Activated CD4-positive, alpha-beta T cell treated with anti-CD3 and anti-CD28 coated beads for 24 hours (primary cell): ENCODE measurements at places on chromosomes 7 and 10.

- DNase-seq, result no peak
These were observed 104.3 kb downstream of the GFRA1 start for GRCh38 chr10:116168745-116169144.

DNA sequence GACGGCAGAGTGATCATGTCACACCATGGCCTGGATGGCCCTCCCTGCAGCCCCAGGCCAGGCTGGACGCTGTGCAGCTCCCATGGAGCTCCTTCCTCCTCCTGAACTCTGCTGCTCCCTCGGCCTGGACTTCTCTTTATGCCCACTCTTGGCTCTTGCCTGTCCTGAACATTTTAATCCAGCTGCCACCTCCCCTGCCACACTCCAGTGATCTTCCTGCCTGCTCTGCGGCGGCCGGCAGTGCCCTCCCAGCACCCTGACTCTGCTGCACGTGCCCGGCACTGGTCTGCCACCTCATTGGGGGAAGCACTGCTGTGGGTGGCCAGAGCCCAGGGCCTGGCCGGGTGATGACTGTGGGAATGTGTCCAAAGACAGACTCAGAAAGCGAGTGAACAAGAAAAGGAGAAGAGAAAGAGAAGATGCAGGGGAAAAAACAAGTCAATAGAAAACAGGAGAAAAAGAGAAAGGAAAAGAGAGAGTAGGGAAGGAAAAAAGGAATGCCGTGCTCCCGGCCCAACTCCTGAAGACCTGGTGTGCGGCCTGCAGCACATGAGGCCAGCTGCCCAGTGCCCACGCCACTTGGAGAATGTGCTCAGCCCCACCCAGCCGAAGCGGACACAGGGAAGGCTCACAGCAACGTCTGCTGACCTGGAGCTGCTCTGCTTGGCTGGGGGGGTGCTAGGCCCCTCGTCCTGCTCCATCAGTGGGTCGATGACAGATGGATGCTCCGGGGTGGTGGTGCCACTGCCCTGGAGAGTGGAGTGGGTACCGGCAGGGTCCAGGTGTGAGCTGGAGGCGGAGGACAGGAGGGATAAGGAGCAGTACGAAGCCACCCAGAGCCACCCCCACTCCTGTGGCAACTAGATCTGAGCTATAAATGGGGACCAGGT is 115.9 kb downstream of the DLG5 start:
- no peak for DNase-seq

DNA sequence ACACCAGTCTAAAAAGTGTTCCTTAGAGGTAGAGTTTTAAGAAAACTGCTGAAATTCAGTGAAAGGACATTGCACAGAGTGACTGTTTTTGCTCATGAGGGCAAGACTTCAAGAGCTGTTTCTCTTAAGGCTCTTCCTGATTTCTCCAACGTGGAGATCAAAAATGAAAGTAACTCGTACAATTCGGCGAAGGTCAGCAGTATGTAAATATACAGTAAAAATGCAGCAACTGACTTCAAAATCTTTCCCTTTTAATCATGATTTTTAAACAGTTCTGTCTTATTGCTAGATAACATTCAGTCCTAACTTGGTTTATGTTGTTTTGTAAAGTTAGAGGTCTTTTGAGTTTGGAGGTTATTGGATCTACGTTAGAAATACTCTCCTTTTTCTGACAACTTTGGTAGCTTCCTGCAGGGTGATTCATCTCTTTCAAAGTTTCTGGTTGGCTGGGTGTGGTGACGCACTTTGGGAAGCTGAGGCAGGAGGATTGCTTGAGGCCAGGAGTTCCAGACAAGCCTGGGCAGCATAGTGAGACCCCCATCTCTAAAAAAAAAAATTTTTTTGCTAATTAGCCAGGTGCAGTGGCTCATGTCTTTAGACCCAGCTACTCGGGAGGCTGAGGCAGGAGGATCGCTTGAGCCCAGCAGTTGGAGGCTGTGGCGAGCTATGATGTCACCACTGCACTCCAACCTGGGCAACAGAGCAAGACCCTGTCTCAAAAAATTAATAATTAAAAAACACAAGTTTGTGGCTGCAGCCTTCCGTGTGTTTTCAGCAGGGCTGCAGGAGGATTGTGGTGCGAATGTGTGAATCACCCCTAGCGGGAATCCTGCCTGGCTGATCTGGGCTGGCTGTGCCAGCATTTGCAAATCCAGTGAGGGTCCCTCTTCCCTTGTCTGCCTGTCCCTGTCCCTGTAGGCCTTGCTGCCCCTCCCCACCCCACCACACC is 29.2 kb upstream of the AP5Z1 start:
- no peak for DNase-seq

GRCh38 chr10:34780818-34781380 is 34.2 kb downstream of the PARD3 start:
- no peak for DNase-seq

- DNase-seq, result no peak
These were observed 477.9 kb upstream of the ANKRD30A start for GRCh38 chr10:36647540-36647939.

DNA sequence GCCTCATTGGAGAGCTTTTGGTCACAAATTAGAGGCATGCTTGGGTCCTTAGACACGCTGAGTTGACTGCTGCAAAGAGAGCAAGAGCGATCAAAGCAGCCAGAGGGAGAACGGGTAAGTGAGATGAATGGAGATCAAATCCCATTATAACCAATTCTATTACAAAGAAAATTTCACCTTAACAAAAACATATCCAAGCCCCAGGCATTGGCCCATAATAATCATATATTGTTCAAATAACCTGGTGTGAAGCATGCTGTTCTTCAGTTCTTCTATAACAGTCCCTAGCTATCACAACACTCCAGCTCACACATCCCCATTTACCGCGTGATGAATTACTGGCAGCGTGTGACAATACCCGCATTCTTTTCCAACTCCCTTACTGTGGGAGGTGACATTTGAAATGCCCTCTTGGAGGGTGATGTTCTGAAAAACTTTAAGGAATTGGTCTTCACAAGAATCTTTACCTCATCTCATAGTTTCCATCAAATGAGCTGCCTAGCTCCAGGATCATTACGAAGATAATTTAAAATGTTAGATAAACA is 156.1 kb upstream of the PLXNA4 start:
- DNase-seq, result no peak

DNA sequence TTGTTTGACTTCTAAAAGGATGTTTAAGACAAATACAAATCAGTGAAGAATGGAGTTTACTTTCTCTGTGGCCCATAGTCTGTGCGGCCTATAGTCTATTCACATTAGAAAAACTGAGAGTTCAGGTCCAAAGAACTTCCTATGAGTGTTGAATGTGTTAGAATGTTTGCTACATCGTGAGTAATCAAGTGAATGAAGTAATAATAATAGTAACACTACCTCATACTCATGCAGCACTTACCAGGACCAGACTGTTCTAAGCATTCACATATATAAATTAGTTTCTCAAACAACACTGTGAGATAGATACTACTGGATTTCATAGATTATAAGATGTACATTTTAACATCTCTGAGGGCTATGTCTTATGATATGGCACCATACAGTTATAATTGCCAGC is 70.4 kb downstream of the RALA start:
- no peak for DNase-seq

DNA sequence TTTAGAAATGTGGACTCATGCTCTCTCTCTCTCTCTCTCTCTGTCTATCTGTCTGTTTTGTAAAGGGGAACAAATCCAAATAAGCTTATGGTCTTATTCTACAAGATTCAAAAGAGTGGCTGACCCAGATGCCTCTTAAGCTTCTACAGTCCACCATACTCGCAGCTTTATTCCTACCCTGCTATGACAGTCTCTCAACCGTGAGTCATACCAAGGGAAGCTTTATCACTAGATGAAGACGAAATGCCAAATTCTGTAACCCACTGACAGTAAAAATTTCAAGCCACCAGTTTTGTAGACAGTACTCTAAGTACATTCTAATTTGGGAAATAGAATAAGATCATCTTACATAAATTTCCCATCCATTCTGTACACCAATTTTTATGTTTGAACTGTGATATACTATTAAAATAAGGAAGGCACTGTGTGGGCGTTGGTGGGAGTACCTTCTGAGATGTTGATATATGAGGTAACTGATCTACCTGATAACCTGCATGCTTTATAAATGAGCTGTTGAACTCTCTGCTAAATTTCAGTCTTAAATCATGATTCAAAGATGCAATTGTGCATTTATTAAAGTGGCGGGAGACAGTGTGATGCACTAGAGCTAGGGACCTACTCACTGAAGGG is 153.2 kb downstream of the KLF6 start:
- no peak for DNase-seq

DNA sequence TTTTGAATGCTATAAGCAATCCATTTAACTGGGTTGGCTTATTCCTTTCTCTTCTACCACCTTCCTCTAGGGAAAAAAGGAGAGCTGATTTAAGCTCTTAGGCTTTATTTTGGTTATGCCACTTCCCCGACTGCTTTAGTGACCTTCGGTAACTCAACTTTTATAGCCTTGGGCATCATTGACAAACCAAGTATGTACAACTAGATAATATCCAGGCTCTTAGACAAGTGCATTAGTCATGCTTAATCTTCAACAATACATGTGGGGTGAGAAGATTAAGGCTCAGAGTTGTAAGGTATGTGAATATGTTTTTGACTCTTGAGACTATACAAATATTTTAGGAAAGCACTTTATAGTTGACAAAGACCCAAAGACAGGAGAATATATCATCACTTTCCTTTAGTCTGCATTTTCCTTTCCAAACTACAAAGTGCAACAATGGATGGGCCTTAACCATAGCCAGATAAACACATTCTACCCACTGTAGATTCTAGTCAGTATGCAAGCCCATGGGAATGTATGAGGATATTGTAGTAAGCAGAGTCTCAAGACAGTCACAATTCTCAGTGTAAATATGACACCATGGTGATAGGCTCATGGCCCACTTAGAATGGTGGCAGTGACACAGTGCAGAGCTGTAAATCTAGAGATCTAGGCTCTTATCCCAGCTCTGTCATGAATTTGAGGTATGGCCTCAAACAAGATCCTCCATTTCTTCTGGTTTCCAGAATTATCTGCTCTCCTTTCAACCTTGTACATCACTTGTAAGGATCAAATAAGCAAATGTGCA is 1117.3 kb downstream of the SORCS3 start:
- DNase-seq, result no peak

DNA sequence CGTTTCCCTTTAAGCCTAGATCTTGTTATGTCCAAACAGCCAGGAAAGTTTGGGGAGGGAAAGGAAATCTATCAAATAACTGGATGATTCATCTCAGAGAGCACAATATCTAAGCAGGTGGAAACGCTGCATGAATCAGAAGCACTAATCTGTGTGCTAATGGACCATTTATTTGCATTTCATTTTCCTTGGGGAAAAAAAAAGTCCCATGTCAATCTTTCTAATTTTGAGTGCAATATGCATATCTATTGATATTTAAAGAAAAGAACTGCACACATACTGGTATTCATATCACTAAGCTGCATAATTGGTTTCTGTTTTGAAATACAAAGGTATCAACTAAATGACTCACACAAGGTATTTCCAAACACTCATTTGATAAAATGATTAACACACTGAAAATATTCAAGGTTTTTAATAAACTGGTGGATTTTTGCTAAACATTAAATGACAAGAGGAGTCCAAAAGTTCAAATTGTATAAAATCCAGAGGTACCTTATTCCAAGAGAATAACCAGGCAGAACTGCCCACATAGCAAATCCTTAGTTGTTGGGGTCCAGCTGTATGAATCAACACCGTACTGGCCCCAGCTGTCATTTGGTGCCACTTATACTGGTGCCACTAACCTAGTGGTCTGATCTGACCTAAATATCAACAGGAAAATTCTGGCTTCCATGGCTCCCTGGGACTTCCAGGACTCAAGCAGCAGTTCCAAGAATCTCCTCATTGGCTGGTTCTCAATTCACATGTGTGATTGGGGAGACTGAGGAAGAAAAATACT is 122.2 kb upstream of the SP4 start:
- DNase-seq, result no peak
